ENCODE measurements at places on chromosomes 13 and 19.
A peak's percentile ranks its signal among the peaks of the same experiment; 100 is the strongest.

DNA sequence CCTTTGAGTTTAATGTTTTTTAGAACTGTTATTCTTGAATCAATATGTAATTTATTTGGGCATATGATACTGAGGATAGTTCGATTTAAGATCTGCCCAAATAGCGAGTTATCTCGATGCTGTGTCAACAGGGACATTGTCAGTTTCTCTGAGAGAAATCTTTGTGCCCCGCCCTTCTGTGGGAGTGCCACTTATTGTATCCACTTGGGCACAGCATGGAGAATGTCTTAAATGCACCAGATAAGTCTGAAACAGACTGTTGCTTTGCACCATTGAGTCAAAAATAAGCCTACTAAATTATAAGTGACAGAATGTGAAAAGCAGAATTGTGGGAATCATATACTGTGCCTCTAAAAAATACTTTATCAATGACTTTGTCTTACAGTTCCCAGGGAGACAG is 45.6 kb downstream of the RNASEH2B start:
- DNase-seq: no peak

DNA sequence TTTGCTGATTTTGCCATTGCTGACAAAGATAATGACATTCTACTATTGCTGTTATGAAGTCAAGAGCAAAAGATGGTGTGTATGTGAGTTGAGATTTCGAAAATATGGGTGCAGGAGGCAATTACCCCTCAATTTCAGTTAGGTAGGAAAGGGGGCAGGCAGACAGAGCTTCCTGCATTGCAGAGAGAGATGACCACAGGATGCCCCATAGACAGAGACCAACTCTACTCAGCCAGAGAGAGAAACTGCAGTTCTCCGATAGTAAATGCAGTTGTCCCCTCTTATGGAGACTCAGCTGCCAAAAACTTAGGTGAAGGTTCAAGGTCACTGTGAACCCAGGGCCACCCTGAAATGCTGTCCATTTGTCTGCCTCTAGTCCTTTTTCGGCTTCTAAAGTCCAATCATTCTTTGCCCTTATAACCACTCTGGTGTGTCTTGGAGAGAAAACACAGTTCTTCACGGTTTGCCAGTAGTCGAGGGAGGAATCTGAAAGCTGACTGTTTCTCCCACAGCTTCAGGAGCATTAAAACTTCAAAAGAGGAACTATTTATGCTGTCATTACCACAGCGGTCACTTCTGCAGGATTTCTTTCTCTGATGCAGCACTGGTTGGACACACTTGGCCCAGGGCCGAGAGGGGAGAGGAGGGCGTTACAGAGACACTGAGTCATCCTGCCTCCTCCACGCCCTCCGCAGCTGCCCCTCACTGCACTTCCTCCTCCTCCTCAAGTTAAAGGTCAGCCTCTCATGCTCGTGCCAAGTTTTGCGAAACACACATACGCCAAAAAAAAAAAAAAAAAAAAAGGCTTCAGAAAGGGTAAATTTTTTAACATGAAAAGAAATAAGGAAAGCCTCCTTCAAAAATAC is 264.3 kb downstream of the FOXO1 start:
- peak; percentile 67 for DNase-seq

GRCh38 chr13:45119469-45119990 is 780 bp upstream of the GTF2F2 start:
- DNase-seq: peak; percentile 54

GRCh38 chr13:101301053-101301452 is 115.3 kb downstream of the NALCN start:
- no peak for DNase-seq

- no peak for DNase-seq
Observed at GRCh38 chr19:46088101-46088500, 36.4 kb downstream of the IGFL3 start.

GRCh38 chr19:8150998-8151766 is 1.8 kb upstream of the FBN3 start:
- DNase-seq: no peak

GRCh38 chr13:24610956-24611355 is 69.3 kb upstream of the ATP12A start:
- DNase-seq: no peak

GRCh38 chr19:23415034-23415433 is 19.8 kb upstream of the ZNF91 start:
- no peak for DNase-seq

DNA sequence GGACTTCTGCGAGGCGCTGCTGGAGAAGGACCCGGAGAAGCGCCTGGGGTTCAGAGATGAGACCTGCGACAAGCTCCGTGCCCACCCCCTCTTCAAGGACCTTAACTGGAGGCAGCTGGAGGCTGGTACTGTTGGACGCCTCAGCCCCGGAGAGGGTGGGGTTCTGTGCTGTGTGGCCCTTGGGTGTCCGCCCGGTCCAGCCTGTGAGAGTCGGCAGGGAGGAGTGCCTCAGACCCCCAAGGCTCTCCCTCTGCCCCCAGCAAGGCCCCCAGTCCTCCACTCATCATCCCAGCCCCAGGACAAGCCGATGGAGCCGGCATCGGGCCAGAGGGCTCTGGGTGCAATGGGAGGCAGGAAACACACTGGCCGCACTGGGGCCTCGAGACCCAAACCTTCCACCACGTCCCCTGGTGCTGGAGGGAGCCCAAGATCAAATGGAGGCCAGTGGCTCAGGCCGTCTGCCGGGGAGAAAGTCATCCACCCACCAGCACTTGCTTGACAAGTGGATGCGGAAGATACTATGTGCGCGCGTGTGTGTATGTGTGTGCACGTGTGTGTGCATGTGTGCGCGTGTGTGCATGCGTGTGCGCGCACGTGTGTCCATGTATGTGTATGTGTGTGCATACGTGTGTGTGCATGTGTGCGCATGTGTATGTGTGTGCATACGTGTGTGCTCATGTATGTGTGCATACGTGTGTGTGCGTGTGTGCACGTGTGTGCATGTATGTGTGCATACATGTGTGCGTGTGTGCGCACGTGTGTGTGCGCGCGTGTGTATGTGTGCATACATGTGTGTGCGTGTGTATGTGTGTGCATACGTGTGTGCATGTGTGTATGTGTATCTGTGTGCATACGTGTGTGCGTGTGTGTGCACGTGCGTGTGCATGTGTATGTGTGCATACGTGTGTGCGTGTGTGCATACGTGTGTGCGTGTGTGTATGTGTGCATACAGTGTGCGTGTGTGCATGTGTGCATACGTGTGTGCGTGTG is 25.8 kb upstream of the TMEM255B start:
- no peak for DNase-seq

GRCh38 chr19:56312342-56312741 is 2.3 kb downstream of the ZSCAN5A start:
- no peak for DNase-seq

DNA sequence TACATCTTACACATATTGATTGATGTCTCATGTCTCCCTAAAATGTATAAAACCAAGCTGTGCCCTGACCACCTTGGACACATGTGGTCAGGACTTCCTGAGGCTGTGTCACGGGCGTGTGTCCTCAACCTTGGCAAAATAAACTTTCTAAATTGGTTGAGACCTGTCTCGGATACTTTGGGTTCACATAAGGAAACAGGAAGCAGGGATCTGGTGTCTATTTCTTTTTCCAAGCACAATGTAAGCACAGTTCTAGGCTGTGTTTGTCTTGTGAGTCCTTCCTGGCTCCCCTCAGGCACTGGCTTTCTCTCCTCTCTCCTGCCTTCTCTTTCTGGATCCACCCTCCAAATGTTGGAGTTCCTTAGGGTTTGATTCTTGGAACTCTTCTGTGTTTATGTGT is 27.6 kb upstream of the TPT1 start:
- DNase-seq: no peak

- no peak for DNase-seq
Observed at GRCh38 chr13:75222031-75222430, 259.9 kb downstream of the TBC1D4 start.

DNA sequence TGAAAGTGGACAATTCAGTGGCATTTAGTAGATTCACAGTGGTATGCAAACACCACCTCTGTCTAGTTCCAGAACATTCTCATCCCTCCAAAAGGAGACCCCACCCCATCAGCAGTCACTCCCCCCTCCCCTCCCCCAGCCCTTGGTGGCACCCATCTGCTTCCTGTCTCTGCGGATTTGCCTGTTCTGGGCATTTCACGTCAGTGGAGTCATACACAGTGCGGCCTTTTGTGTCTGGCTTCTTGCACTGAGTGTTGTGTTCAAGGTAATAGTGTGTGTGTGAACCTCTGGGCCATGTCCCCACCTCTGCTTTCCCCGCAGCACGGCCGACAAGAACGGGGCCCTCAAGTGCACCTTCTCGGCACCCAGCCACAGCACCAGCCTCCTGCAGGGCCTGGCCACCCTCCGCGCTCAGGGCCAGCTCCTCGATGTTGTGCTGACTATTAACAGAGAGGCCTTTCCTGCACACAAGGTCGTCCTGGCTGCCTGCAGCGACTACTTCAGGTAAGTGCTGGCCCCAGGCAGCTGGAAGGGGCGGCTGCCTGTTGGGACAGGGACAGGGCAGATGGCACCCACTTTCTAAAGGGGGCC is 19.4 kb upstream of the CRTC1 start:
- DNase-seq: no peak

DNA sequence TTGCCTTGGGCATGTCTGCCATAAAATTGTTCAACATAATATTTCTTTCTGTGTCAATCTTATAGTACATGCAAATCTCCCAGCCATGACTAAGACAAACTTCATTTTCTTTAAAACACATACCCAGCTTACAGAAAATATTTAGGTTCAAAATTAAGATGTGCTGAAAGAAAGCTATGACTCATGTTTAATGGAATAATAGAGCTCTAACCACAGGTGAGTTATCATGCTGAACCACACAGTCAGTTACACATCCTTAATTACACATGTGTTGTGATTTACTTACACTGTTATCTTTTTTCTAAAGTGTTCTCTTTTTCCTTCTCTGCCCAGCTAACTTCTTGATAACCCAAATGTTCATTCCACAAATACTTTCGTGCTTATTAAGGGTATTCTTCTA is 1831.2 kb downstream of the OLFM4 start:
- DNase-seq: no peak

DNA sequence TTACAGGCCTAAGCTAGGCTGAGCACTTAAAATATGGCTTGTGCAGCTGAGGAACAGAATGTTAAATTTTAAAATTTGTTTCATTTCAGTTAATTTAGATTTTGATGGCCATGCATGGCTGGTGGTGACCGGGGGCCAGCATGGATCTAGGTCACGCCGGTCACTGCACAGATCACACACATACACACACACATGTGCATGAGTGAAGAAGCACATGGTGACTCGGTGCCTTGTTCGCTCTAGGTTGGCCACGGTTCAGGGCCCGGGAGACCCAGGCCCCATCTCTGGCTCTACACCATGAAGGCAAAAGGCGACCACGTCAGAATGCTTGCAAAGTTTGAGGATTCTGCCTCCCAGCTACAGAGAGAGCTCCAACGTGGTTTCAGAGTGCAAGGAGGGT is 28.0 kb downstream of the ZFR2 start:
- DNase-seq: no peak

GRCh38 chr13:60590800-60591747 is 194.1 kb downstream of the TDRD3 start:
- no peak for DNase-seq

DNA sequence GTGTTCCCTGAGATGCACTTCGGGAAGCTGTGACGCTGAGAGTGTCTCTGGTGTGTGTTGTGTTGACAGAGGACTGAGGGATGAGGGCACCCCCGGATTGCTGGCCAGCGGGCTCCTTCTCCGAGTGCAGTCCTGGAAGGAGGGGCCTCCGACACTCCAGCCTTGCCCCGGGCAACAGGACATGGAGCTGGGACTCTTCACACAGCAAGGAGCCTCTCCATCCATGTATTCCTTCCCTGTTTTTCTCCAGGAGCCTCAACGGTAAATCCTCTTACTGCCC is 61.3 kb downstream of the SOX1 start:
- no peak for DNase-seq

DNA sequence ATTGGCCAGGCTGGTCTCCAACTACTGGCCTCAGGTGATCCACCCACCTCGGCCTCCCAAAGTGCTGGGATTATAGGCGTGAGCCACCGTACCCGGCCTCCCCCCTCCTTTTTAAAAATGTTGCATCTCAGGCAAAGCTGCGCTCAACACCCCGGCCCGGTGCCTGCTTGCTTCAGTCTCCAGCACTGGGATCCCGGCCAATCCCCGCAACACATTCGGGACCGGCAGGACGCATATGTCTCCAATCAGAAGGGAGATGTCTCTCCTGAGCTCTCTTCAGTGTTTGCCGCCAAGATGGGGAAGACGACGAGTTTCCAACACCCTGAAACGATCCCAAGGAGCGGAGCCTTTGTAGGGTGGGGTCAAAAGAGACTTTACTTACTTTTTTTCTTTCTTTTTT is 16.1 kb downstream of the GNG7 start:
- DNase-seq: no peak

- DNase-seq: no peak
Observed at GRCh38 chr13:59229861-59230260, 933.9 kb downstream of the DIAPH3 start.

- DNase-seq: no peak
Observed at GRCh38 chr19:40689339-40690049, 957 bp downstream of the NUMBL start.

DNA sequence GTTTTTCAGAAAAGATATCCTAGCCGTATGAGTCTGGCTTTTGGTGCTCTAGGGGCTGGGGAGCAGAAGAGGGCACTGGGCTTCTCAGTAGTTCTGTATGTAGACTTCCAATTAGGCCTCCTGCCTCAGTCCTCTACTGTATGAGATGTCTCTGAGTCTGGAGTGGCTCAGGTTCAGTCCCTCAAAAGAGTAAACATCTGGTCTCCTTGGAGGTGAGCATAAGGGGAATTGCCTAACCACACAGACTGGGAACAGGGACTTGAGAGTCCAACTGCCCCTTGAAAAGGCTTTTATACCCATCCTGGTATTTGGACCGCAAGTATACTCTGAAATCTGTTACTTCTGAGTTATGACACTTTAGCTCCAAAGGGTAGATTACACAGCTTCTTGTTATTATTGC is 214.5 kb downstream of the TDRD3 start:
- DNase-seq: no peak

DNA sequence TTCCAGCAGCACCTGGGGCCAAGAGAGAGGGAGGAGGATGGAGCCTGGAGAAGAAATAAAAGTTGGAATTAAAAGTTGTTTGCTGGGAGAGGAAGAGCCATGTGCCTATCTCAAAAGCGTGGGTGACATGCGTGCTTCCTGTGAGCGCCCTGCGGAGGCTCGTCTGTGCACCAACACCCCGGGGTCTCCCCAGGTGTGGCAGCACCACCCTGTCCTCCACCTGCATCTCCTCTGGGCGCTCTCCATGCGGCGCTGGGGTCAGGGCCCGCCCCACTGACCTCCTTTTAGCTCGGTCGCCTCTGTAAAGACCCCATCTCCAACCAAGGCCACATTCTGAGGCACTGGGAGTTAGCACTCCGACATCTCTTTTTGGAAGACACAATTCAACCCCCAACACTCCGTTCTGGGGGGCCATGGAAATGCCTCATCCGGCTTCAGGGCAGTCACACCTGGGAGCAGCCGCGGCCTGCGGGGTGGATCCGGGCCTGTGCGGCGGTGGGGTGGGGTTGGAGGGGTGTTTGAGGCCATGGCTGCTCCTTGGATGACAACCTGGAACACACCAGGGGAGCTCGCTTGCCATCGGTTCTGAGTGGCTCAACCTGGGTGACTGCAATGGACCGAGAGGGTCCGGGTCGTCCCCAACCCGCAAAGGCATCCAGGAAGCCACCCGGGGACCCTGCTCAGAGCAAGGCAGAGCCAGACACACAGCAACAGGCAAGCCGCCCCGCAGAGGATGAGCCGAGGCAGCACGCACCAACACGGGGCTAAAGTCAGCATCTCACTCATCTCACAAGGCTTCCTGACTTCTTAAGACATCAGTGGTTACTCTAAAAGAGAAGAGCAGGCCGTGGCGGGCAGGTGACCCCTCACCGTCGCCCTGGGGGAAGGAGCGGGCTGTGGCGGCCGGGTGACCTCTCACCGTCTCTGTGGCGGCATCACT is 79.4 kb upstream of the MCF2L start:
- DNase-seq: no peak

All from activated CD8-positive, alpha-beta memory T cell treated with anti-CD3 and anti-CD28 coated beads, Interleukin-2, amount 50 U/mL, for 4 hours (primary cell).